Cortex of kidney (tissue), 1 donor: ENCODE measurements at places on chromosomes 4 and X.

DNA sequence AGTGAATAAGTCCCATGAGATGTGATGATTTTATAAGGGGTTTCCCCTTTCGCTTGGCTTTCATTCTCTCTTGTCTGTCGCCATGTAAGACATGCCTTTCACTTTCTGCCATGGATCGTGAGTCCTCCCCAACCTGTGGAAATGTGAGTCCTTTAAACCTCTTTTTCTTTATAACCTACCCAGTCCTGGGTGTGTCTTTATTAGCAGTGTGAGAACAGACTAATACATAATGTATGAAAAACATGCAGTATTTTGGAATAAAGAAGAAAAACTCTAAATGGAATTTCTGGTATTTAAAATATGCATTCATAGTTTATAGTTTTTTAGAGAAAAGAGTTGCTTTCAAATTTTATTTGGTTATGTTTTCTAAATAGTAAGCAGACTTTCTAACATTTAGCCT, 360.7 kb downstream of the PCDH7 start:
- DNase-seq = no peak

GRCh38 chrX:43655151-43656004, 721 bp upstream of the MAOA start:
- DNase-seq = no peak

DNA sequence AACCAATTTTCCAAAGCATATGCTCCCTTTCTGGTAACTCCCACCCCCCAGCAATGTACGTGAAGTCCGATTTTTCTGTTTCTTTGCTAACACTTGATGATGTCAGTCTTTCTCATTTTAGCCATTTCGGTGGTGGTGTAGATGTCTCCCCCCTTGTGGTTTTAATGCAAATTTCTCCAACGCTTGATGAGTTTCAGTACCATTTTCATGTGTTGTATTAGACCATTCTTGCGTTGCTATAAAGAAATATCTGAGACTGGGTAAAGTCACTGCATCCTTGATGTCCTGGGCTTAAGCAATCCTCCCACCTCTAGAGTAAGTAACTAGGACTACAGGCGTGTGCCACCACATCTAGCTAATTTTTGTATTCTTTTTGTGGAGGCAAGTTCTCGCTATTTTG, 148.4 kb upstream of the VCX3A start:
- DNase-seq = no peak

- DNase-seq = no peak
These were observed 748 bp downstream of the FAM9B start for GRCh38 chrX:9033179-9033578.
